IMR-90 (cell line): ENCODE measurements at places on chromosomes 13 and 19. TPM values are rescaled to one million over a fixed set of nuclear protein-coding genes. Genes with fewer than 3 reads are reported as not detected.

IGFL1 gene
- not detected in 2 replicates for total RNA-seq

RETN gene
- not detected in 2 replicates for total RNA-seq

DNA sequence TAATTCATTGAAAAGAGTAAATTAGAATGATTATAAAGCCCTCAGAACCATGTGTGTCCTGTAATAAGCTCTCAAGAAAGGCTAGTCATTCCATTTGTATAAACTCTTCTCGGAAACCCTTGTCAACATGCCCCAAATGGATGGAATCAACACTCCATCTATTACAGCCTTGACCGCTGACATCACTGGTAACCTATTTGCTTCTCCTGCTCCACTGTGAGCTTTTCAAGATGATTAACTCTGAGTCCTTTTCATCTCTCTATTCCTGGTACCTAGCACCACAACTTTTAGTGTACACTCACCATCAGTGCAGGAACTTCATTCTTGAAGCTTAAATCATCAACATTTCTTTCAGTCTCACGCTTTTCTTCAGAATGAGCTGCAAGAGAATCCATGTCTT is 612.0 kb downstream of the DCT start:
- peak; percentile 95 for DNase-seq

LACC1 gene
- total RNA-seq = 4.4 and 4.7 TPM in 2 replicates

GRCh38 chr19:50300814-50301606 is 28.2 kb downstream of the KCNC3 start:
- DNase-seq = peak; percentile 79

DNA sequence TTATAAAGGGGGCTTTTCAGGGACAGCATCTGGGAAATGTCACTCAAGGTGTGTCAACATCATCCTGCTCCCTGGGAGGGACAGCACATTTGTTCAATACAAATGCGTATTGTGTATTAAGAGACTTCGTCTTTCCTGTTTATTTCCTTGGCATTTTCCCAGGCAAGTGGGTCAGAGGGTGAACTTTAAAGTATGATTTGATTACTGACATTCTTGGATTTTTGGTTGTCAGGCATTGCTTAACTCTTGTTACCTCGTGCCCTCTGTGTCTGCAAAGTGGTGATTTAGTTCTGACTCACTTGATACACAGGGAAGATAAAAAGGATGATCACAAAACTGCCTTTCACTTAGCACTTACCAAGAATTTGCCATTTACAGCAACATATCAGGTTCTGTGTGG is 292.7 kb downstream of the SUCLA2 start:
- DNase-seq = peak; percentile 49

GRCh38 chr19:55484593-55485438 is at the start of gene NAT14:
Gene NAT14, plus strand, starts transcription at chr19:55485188. Its CDS starts 521 bp downstream, at chr19:55485709.
- DNase-seq = peak; percentile 48

- DNase-seq = no peak
Observed at GRCh38 chr13:99517984-99518383, 16.7 kb downstream of the TM9SF2 start.

VSTM2B gene
- not detected in 2 replicates for total RNA-seq

CYP2B6 gene
- not detected in 2 replicates for total RNA-seq

DNA sequence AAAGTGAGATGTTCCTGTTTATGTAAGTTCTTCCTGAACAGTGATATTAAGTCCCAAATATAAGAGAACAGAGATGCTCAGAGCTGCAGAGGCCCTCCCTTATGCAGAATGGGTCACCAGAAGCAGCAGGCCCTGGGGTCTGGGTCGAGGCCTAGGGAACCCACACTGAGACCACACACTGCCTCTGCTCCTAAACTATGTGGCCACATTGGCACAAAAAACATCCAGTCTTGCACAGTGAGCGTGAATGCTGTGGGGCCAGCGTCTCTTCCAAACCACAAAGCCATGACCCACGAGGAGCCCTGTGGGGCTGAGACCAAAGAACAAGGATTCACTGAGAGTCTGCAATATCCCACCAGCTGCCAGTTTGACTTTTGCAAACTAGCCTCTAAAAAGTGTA is 23.6 kb downstream of the PROZ start:
- DNase-seq = no peak

- no peak for DNase-seq
Observed at GRCh38 chr19:56946159-56946558, 105.6 kb upstream of the PEG3 start.

- DNase-seq = peak; percentile 33
Observed at GRCh38 chr19:35557539-35558399, 5.7 kb downstream of the ATP4A start.

GRCh38 chr19:27691991-27692390 is 1521.0 kb downstream of the UQCRFS1 start:
- DNase-seq = no peak

UBA52 gene
- 1,030 and 1,144 TPM in 2 replicates for total RNA-seq

DNA sequence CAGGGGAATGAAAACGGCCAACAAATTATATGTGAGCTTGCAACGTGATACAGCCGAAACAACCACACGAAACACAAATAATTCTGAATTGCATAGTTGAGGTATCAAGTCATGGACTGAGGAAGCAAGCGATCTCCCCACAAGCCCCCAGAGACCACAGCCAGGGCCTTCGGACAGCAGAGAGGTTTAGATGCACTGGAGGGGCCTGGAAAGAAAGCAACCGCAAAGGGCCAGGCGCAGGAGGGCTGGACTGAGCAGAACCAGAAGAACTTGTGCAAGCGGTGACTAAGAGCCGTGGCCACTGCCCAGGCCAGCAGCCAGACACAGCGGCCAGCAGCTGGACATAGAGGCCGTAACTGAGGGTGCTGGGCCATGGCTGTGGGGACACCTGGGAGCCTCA is 131.4 kb downstream of the TNFRSF19 start:
- peak; percentile 77 for DNase-seq

CD33 gene
- total RNA-seq = not detected in 2 replicates

GRCh38 chr13:37701972-37702371 is 103.4 kb upstream of the POSTN start:
- DNase-seq = peak; percentile 99

DNA sequence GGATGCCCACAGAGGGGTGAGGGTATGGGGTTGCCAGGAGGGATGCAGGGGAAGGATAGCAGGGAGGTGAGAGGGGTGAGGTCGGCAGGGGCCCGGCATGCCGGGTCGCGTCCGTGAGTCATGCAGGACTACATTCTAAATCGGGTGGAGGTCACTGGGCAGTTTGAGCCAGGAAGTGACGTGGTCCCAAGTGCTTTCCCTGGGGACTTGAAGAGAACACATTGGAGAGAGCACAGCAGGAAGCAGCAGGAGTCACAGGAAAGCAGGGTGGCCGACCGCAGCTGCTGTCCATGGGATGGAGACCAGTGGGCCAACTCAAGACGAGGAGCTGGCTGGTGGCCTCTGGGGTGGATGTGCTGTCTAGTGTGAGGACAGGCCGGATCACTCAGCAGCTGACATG is 92.0 kb upstream of the WASF3 start:
- DNase-seq = no peak

GRCh38 chr19:50713556-50714236 is 5.9 kb downstream of the SHANK1 start:
- no peak for DNase-seq

FRY gene
- total RNA-seq = 3.0 and 4.2 TPM in 2 replicates

GPC5 gene
- total RNA-seq = 1.1 and 1.8 TPM in 2 replicates

- DNase-seq = peak; percentile 16
Observed at GRCh38 chr13:66634384-66634783, 595.8 kb downstream of the PCDH9 start.

THSD8 gene
- not detected in 2 replicates for total RNA-seq

FBXO17 gene
- total RNA-seq = 10.8 and 11.9 TPM in 2 replicates

DNA sequence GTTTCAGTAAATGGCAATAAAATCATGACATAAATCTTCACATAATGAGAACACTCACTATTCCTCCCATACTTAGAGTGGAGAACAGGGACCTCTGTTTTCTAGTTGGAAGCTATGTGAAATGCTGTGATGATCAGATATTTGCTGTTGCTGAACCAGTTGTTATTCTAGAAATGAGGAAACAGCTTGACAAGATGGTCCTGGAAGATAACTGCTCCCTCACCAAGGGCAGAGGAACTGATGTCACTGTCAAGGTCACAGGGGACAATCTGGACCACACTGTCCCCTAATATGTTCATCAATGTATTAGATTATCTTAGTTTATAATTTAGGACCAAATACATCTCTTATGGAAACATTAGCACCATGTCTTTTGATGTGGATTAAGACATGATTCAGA is 1173.3 kb downstream of the PCDH17 start:
- no peak for DNase-seq

DNA sequence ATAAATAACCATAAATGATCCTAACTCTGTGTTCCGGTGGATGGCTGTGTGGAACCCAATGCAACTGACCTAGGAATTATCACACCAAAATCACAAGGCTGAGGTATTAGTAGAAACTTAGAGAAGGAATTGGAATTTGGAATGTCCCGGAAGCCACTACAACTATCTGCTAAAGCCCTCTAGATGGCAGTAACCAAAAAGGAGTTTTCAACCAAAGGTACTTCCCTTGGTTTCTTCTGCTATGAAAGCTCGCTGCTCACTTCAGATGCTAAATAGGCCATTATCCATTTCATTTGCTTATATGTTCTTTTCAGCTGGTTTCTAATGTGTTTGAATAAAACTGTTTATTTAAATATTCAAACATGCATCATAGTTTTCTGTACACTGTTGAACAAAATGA is 1589.1 kb upstream of the SPRY2 start:
- DNase-seq = no peak

- no peak for DNase-seq
Observed at GRCh38 chr13:80716610-80717081, 375.7 kb upstream of the SPRY2 start.

GRCh38 chr19:15769586-15769985 is 17.9 kb upstream of the OR10H5 start:
- DNase-seq = no peak

DNA sequence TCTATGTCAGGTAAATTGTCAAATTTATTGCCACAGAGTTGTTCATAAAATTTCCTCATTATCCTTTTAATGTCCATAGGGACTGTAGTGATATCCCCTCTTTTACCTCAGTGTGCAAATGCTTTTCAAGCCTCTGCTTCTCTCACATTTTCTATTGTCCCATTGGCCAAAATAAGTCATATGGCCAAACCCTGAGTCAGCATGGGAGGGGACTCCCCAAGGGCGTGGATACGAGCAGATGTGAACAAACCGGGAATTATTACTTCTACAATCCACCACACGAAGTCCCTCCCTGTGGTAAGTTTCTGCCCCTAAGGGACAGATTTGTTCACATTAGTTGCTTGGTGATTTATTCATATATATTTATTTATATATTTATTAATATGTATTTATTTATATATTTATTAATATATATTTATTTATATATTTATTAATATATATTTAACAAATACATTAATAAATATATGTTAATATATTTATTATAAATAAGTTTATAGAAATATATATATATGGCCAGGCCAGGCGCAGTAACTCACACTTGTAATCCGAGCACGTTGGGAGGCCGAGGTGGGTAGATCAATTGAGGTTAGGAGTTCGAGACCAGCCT is 20.1 kb upstream of the CAMSAP3 start:
- DNase-seq = no peak

HSD17B14 gene
- 0.54 and 0.56 TPM in 2 replicates for total RNA-seq

ITGBL1 gene
- total RNA-seq = 22.2 and 46.7 TPM in 2 replicates

PGLYRP2 gene
- not detected in 2 replicates for total RNA-seq

ONECUT3 gene
- not detected in 2 replicates for total RNA-seq

- no peak for DNase-seq
Observed at GRCh38 chr19:29515233-29515619, 10.6 kb upstream of the VSTM2B start.

ILF3 gene
- 95.3 and 120 TPM in 2 replicates for total RNA-seq

ZIC2 gene
- total RNA-seq = not detected in 2 replicates

GRCh38 chr13:98533912-98534311 is 43.0 kb downstream of the STK24 start:
- DNase-seq = no peak

GRCh38 chr13:67083519-67083918 is 146.6 kb downstream of the PCDH9 start:
- no peak for DNase-seq

DNA sequence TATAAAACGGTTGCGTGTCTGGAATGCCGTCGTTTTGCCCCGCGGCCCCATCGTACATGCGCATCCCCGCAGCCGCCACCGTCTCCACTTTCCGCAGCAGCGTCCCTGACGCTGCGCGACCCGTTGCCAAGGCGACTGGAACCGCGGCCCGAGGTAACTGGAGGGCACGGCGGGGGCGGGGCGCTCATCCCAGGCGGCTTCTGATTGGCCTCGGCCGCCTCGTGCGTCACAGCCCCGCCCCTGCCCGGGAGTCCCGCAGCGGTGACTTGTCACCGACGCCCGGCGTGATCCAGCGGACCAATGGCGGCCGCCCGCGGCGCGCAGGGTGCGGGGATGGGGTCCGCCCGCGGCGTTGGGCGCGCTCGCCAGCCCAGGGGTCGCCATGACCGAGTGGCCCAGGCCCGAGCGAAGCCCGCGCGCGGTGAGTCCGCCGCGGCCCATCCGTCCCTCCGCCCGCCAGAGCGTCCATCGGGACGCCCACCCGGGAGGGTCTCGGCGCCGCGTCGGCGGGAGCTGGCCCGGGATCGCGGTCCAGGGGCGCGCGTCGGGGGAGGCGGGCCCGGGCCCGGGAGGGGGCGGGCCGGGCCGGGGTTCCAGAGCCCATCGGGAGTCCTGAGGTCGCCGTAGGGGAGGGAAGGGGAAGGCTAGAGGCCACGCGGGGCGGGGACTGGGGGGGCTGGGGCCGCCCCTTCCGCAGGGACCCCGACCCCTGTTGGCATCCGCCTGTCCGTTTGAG is at the start of gene ZSCAN1:
Gene ZSCAN1, plus strand, starts transcription at position 285 of the 736 bp plus-strand sequence. CDS start 3,812 bp downstream, outside the sequence.
- DNase-seq = peak; percentile 41

DNA sequence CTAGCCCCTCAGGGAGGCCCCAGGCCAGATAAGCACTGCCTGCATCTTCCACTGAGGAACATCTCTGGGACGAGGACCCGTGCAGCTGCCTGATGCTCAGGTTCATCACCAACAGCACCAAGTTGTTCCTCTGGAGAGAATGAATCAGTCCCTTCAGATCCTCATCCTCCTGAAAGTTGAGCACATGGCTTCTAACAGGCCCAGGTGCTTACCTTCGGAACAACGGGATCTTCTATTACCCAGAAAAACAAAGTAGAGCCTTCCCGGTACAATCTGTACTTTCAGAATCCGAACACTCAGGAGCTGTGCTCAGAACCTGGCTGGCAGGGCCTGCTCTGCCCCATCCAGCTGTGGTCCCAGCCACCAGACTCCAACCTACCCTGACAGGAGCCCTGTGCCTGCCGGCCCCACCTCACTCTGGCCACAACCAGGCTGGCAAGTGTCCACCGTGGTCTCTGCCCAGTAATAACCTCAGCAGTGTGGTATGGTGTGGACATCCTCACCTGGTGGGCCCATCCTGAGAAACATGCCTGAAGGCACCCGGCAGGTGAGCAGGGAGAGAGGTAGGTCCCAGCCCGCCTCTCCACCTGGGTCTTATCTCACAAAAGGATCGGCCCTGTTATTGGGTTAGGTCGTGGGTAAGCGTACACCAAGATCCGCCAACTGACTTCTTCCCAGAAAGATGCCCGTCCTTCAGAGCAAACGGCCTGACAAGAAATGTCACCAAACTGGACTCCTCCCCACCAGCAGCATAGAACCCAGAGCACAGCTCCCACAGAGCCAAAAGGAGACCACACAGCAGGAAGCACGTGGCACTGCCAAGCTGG is 34.1 kb downstream of the ELL start:
- DNase-seq = no peak

ZNF665 gene
- total RNA-seq = 2.5 and 3.0 TPM in 2 replicates

CRB3 gene
- not detected in 2 replicates for total RNA-seq
